Uterine smooth muscle cell (primary cell): ENCODE measurements at places on chromosomes 4 and X. TPM values are rescaled to one million over a fixed set of nuclear protein-coding genes. Genes with fewer than 3 reads are reported as not detected.

The SHISA3 gene
- total RNA-seq = 0.12 and 0.22 TPM in 2 replicates

The HSFX2 gene
- not detected in 2 replicates for total RNA-seq

The CTSO gene
- total RNA-seq = 10.8 and 11.6 TPM in 2 replicates

The BANK1 gene
- total RNA-seq = 0.44 and 1.00 TPM in 2 replicates

The MEPE gene
- total RNA-seq = not detected in 2 replicates

The CDX4 gene
- not detected in 2 replicates for total RNA-seq

The GYG2 gene
- 1.1 and 2.4 TPM in 2 replicates for total RNA-seq

The DUSP9 gene
- 0.11 TPM in 1 of 2 replicates, not detected in the other for total RNA-seq

The AMOT gene
- 3.9 and 6.1 TPM in 2 replicates for total RNA-seq

The DRD5 gene
- not detected in 2 replicates for total RNA-seq

The CT47B1 gene
- total RNA-seq = not detected in 2 replicates

The AR gene
- 9.4 and 16.6 TPM in 2 replicates for total RNA-seq

The TENM3 gene
- total RNA-seq = 5.8 and 7.0 TPM in 2 replicates
